ENCODE measurements at places on chromosomes 3 and 15. TPM values are rescaled to one million over a fixed set of nuclear protein-coding genes. Genes with fewer than 3 reads are reported as not detected.

DNA sequence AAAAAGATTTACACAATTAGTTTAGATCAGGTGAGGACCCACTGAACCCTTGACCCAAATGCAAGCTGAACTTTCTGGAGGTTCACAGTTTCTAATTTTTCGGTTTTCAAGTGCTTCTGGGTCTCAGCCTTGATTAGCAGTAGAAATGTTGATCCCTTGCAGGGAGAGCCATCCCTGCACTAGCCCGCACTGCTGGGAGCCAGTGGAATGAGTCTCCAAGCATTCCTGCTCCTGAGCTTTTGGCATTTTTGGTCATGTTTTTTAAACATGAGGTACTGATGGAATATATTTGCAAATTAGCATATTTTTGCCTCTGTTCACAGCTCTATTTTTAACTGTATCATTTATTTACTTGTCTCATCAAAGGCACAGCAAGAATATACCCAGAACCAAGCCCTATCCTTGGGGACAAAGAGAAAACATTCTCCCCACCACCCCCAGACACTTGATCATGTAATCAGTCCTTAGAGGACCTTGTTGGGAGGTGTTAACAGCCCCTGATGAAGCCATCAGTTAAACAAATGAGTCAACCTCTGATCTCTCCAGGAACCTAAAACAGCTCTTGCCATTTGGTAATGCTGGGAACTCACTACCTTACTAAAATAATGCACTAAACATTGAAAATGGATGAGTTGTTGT is 119.0 kb upstream of the CTDSPL start:
- no peak for DNase-seq

DNA sequence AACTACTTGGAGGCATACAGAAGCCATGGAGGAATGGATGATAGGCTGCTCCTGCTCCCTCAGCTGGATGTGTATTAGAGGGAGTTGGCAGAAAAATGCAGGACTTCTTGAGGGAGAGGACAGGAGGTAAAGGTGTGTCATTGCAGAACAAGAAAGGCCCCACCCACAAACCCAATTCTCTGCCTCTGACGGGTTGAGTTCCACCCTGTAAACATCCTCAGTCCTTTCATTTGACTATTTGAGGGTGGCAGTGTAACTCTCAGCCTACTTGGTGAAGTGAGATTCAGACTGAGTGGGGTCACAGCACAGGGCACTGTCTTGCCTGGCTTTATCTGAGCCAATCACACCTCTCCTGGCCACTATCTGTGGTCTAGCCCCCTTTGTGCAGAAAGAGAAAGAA is at the start of gene TPRG1:
TSS of gene TPRG1 (plus strand) at position 265 of the 400 bp plus-strand sequence. CDS start 35,414 bp downstream, outside the sequence.
- no peak for DNase-seq

ILDR1 gene
- 0.31 TPM for total RNA-seq

RETNLB gene
- not detected for total RNA-seq

SLC24A5 gene
- not detected for total RNA-seq

NRROS gene
- 15.2 TPM for total RNA-seq

GRCh38 chr3:95217661-95218060 is 1154.8 kb downstream of the NSUN3 start:
- no peak for DNase-seq

- peak; percentile 73 for DNase-seq
Measured at GRCh38 chr3:59450946-59451763, 401.3 kb upstream of the CFAP20DC start.

- no peak for DNase-seq
Measured at GRCh38 chr3:14262212-14262611, 83.6 kb downstream of the LSM3 start.

DNA sequence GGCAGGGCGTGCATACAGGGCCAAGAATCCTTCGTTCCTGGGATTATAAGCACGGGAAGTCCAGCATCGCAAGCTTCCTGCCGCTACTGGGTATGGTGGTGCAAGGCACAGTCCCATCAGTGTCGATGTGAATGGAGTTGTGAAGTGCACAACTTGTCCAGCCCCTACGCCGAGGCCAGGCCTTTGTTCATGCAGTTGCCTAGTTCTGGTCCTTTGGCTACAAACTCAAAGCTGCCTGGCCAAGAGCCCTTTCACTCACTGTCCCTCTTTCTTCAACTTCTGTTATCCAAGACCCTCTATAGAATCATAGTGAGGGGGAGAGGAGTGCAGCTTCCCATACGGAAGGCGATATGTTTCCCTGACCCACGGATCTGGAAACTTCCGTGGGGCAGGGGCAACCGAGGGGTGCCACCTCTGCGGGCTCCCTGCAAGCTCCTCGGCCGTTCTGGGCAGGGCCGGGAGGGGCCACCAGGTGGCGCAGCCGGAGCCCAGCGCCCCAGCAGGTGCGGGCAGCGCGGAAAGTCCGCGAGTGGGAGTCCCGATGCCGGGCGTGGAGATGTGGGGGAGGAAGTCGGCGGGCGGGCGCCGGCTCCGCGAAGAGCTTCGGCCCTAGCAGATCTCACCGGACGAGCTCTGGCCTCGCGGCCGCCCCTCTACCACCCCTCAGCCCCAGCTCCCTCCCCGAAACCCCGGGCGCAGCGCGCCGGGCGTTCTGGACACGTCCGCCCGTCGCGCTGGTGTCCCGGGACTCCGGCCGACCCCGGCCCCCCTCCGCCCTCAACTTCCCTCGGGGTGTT is 693 bp downstream of the RASGRP1 start:
- DNase-seq = peak; percentile 91

SLC15A2 gene
- 2.4 TPM for total RNA-seq

GRCh38 chr15:79410237-79410636 is 21.9 kb upstream of the MINAR1 start:
- DNase-seq = no peak

- DNase-seq = no peak
Measured at GRCh38 chr3:95048564-95048963, 985.7 kb downstream of the NSUN3 start.

- DNase-seq = no peak
Measured at GRCh38 chr3:111538681-111539083, 3.3 kb upstream of the CD96 start.

- no peak for DNase-seq
Measured at GRCh38 chr3:175103298-175103697, 244.2 kb downstream of the NAALADL2 start.

- DNase-seq = no peak
Measured at GRCh38 chr3:159364511-159364910, 562.7 kb downstream of the MFSD1 start.

DNA sequence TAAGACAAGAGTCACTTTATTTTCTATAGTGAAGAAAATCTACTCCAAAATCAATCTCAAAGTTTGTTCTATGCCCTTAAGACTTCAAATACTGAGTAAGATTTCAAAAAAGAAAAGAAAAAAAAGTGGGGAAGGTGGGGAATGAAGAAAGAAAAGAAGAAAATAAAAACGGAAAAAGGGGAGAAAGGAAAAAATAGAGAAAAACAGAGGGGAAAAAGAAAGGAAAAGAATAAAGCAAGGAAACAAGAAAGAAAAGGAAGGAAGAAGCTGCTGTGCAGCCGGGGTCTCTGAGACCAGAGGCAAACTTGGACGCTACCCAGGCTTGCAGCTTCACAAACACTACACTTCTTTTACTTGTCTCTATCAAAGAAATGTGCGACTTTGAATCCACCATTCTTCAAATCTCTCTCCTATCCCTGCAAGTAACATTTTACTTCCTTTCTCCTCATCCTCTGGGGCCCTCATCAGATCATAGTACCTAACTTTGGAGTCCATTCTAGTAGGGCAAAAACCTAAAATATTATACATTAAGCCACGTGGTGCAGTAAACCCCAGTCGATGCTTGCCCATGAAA is 279.8 kb downstream of the FOXP1 start:
- no peak for DNase-seq

DNA sequence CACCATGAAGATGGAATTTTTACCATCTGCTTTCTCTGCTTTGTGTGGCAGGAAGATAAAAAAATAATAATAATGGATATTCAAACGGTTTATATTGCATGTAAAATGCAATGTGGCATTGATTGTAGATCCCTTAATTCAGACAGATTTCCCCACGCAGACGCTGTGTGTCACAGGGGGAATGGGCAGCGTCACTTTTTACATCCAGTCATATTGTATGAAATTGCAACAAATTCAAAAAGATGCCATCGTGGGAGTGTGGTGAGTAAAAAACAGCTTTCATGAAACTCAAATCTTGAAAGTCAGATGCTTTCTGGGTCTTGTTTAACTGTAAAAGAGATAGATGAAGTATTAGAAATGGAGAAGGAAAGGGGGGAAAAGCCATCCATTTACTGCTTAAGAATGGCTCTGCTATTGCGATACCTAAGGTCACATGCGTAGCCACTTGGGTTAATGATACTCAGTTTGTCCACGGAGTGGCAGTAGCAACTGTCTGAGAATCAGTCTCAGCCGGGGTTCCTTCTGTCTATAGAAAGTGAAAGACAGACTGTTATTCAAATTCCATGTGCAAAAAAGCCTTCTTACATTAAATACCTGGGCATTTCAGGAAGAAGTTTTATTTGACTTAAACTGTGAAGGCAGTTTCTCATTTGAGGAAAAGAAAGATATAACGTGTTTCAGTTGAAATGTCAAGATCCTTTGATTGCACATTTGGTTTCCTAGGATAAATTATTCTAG is 28.5 kb downstream of the BTD start:
- DNase-seq = peak; percentile 67

GRCh38 chr3:139611528-139611927 is 66.2 kb downstream of the NMNAT3 start:
- DNase-seq = no peak

GRCh38 chr3:126436826-126437717 is 38.6 kb downstream of the ZXDC start:
- no peak for DNase-seq

GRCh38 chr15:93027413-93027812 is 61.6 kb downstream of the RGMA start:
- no peak for DNase-seq
